ENCODE measurements at places on chromosomes 7 and 10. TPM values are rescaled to one million over a fixed set of nuclear protein-coding genes. Genes with fewer than 3 reads are reported as not detected.
A peak's percentile ranks its signal among the peaks of the same experiment; 100 is the strongest.

Gene HOXA10
- 14.7 TPM for total RNA-seq

Gene CYP2C8
- total RNA-seq: 1.7 TPM

Gene GTPBP4
- 55.0 TPM for total RNA-seq

- no peak for DNase-seq
- no peaks in the 10 kb centered on the region for H3K36me3 ChIP-seq
- no peaks in the 10 kb centered on the region for H3K27me3 ChIP-seq
- H3K4me3 ChIP-seq: no peak overlapping the region
- H3K27ac ChIP-seq: no peak overlapping the region
These were observed 222.2 kb upstream of the NRP1 start for GRCh38 chr10:33556620-33557019.

DNA sequence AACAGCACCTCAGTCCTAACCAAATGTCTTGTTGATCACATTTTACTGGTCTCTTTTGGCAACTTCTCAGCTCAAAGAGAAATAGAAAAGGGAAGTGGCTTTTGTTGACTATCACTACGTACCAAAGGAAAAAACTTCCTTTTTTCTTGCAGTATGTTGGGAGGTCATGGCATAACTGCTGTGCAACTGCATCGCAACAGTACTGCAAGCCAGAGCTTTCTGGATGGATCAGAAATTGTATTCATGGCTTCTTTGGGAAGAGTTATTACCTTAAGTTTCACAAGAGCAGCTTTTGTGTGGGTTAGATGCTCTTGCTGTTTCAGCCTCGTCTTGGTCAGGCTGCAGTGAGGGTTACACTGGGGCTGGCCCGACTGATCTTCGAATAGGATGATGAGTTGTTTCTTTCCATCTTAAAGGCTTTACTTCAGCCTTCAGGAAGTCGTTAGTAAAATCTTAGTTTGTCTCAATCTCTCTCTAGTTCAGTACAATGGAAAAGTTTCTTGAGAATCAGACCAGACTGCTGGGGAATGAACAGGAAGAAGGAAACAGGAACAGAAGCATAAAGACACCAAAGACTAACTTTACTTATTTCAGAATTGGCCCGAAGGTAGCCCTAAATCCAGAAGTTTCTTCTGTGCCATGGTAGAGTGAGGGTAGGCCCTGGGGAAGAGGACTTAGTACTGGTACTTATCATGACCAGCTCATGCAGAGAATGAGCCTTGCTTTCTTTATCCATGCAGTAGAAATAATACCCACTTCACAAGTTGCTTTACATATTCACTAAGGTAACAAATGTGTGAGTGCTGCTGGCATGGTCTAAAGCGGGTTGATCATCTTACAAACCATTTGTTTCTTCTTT, 153.6 kb downstream of the CELF2 start:
- no peaks in the 10 kb centered on the region for H3K4me1 ChIP-seq
- DNase-seq: no peak
- H3K27ac ChIP-seq: peak overlapping the region; percentile 80

- no peak overlapping the region for H3K27ac ChIP-seq
- H3K4me1 ChIP-seq: no peaks in the 10 kb centered on the region
- no peaks in the 10 kb centered on the region for H3K36me3 ChIP-seq
- no peaks in the 10 kb centered on the region for H3K27me3 ChIP-seq
These were observed 25.7 kb upstream of the LMBR1 start for GRCh38 chr7:156918635-156919034.

DNA sequence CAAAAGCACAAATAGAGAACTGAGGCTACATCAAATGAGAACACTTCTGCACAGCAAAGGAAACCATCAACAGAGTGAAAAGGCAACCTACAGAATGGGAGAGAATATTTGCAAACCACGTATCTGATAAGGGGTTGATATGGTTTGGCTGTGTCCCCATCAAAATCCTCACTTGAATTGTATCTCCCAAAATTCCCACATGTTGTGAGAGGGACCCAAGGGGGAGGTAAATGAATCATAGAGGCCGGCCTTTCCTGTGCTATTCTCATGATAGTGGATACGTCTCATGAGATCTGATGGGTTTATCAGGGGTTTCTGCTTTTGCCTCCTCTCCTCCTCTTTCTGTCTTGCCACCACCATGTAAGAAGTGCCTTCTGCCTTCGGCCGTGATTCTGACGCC, 120.6 kb upstream of the FRMD4A start:
- no peak overlapping the region for H3K4me3 ChIP-seq
- H3K4me1 ChIP-seq: peaks cover 8% of the 10 kb centered on the region
- no peaks in the 10 kb centered on the region for H3K36me3 ChIP-seq
- no peak overlapping the region for H3K27ac ChIP-seq
- no peak for DNase-seq
